ENCODE measurements at places on chromosomes 5 and 9.
A peak's percentile ranks its signal among the peaks of the same experiment; 100 is the strongest.

DNA sequence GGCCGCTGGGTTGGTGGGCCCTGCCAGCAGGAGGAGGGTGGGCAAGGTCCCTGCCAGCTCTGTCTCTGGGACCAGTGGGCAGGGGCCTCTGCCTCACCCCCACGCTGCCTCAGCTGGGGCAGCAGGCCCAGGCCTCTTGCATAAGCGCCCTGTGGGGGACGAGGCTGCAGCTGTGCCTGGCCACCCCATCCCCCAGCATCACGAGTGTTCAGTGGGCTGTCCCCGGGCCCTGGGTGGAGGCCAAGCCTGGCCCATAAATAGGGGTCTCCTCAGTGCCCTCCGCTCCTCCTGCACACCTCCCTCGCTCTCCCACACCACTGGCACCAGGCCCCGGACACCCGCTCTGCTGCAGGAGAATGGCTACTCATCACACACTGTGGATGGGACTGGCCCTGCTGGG is at the start of gene PTGDS:
PTGDS (plus strand) TSS at position 282 of the 400 bp plus-strand sequence; CDS start at position 357, 75 bp downstream.
- DNase-seq = no peak

GRCh38 chr5:130045334-130045733 is 141.1 kb downstream of the CHSY3 start:
- no peak for DNase-seq

GRCh38 chr9:96460882-96461281 is 10.9 kb downstream of the HABP4 start:
- DNase-seq = no peak

GRCh38 chr5:137606401-137606800 is 107.3 kb upstream of the SPOCK1 start:
- DNase-seq = no peak

DNA sequence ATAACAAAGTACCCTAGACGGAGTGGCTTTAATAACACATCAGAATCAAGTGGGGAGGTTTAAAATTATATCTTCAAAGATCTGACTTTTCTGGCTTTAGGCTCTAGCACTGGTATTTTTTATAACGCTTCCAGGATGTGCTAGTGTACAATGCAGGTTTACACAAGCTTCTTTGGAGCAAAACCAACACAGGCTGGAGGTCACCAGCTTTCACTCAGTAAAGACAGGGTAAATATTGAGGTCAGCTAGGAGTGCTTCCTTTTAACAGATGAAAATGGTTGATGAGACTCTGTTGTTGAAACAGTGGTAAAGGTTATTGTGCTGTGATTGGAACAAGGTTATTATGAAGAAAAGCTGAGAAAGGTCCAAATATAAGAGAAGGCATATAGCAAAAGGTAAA is 414.2 kb downstream of the TAF11L14 start:
- DNase-seq = no peak

DNA sequence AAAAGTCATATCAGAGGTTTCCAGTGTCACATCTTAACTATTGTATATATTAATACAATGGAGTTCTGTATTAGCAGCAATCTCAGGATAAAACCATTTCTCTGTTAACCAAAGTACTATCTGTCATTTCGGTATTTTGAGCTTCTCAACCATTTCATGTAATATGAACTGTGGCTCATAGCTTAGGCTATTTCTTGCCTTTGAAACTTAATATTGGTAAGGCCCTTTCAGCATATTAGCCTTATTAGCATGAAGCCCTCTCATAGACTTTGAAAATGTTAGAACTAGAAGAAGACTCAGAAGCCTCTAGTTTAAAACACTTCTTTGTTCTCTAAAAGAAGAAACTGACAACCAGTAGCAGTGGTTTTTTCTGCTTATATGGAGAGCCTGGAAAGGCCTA is 731 bp downstream of the CAVIN4 start:
- no peak for DNase-seq

DNA sequence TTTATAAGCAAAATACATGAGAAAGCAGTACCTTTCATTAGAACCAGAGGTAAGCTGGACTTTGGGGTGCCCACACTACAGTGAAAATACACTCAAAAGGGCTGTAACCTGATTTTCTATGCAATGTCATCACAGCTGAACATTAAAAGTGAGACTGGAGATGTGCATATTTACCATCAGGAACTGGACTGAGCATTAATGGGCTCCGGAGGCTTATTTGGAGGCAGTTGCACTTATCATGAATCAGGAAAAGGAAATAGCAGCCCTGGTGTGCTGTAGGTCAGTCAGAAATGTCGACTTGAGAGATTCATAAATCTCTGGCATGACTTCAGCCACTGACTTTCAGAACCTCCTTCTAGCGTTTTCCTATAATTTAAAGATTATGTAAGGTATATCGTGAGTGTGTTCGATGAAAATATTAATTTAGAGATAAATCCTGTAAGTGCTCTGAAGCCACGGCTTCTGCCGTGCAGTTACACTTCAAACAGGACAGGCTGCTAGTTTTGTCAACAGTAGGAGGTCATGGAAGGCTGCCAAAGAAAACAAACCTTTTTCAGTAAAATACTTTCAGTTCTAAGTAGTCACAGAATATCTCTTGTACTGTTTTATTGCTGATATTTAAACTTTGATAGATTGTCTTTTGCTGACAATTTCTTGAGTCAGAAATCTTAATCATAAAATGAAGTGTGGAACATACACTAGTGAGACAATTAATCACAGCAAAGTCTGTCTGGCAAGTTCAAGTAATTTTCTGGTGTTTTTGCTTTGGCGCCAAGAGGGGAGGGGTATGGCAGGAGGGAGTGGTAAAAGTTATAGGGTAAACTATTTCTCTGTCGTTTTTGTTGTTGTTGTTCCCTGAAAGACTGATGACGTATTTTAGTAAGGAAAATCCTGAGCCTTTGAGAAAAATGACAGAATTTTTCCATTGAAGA is 939.7 kb downstream of the NR2F1-AS1 start:
- DNase-seq = no peak

GRCh38 chr5:133754575-133755169 is 142.3 kb upstream of the FSTL4 start:
- DNase-seq = no peak

DNA sequence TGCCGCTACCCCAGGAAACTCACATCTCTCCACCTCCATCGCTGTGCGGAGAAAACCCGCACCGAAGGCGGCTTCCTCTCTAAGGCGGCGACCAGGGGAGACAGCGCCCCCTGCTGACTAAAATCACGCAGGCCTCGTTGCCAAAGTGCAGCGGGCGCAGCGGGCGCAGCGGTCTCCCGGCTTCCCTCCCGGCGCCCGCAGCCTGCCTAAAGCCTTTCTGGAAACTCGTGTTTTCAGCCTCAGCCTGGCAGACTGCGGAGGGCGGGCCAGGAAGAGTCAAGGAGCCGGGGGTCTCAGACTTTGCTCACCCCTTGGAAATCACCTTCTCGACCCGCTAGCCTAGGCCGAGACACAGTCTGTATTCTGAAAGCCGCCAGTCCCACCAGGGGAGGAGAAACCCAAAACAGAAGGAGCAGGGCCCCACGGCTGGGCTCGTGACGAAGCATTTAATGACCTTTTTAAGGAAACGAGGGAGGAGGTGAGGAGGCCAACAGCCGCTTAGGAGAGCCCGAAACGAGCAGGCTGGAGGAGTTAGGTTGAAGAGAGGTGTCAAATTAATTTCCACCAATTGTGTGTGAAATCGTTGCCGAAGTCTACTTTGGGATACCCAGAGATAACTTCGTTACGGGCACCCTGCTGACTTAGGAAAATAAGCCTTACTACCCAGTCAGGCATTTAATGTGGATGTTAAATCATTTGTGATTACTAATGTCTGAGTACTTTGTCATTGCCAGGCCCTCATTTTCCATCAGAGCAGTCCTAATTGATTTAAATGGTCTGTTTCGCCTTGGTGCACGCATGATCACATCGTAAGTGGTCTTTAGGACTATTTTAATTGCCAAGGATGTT is 7.3 kb upstream of the FOXB2 start:
- peak; percentile 54 for DNase-seq
